ENCODE measurements at places on chromosomes 2 and 18.

GRCh38 chr2:18297534-18298058 is 262.9 kb downstream of the RDH14 start:
- H3K27ac ChIP-seq: no peak overlapping the region
- DNase-seq: no peak
- no peaks in the 10 kb centered on the region for H3K36me3 ChIP-seq
- no peak overlapping the region for H3K4me3 ChIP-seq
- no peaks in the 10 kb centered on the region for H3K4me1 ChIP-seq
- no peaks in the 10 kb centered on the region for H3K27me3 ChIP-seq

GRCh38 chr2:205509655-205510054 is 172.6 kb upstream of the NRP2 start:
- H3K36me3 ChIP-seq: no peaks in the 10 kb centered on the region
- no peak overlapping the region for H3K27ac ChIP-seq
- H3K4me3 ChIP-seq: no peak overlapping the region

GRCh38 chr2:12884713-12885282 is 168.1 kb downstream of the TRIB2 start:
- H3K27me3 ChIP-seq: no peaks in the 10 kb centered on the region
- no peaks in the 10 kb centered on the region for H3K4me1 ChIP-seq
- DNase-seq: no peak
- H3K4me3 ChIP-seq: no peak overlapping the region

DNA sequence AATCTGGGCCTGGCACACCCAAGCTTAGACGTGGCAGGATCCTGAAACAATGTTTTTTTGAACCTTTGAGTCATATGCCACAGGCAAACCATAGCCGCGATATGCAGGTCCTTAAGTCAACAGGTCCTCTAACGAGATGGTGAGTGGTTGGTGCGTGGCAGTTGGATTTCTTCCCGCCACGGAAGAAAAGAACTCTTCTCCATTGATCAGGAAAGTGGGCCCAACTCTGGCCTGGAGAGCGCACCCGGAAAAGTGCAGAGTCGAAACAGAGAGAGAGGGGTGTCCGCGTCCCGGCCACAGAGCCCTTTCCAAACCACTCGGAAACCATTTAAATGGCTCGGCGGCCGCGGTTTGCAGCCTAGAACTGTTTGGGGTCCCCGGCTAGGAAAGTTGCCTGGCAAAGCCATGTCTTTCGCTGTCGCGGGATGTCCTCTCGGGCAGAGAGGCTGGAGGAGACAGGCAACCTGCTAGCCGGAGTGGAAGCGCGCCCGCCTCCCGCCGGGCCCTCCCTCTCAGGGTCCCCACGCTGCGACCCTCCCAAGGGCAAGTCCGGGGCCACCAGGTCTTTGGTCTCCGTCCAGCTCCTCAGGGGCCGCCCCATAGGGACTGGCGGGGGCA is 777 bp downstream of the GALNT3 start:
- H3K27me3 ChIP-seq: no peaks in the 10 kb centered on the region
- DNase-seq: peak; percentile 52
- H3K4me3 ChIP-seq: peak overlapping the region; percentile 80
- H3K36me3 ChIP-seq: no peaks in the 10 kb centered on the region

GRCh38 chr18:79070486-79070885 is 1.3 kb downstream of the ATP9B start:
- H3K4me3 ChIP-seq: peak overlapping the region; percentile 100
- H3K27ac ChIP-seq: no peak overlapping the region
- H3K27me3 ChIP-seq: no peaks in the 10 kb centered on the region
- H3K4me1 ChIP-seq: peaks cover 13% of the 10 kb centered on the region
- no peak for DNase-seq

DNA sequence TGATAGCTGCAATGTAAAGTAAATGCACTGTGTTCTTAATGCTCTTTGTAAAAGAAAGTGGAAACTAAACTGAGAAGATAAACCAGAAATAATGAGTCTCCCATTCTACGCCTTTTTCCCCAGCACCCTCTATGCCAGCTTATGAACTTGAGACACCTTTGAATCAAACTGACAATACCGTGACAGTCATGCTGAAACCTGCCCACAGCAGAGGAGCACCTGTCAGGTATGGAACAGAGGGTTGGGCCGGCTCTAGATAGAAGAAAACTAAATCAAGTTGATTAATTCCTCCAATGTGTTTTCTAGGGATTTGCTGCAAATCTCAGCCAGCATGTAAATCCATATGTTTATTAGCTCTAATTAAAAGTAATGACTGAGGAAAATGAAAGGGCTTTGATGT is 520.6 kb upstream of the RAB12 start:
- H3K36me3 ChIP-seq: no peaks in the 10 kb centered on the region
- H3K27me3 ChIP-seq: no peaks in the 10 kb centered on the region
- DNase-seq: no peak
- H3K4me1 ChIP-seq: no peaks in the 10 kb centered on the region

GRCh38 chr18:46152436-46152807 is 48.2 kb downstream of the HAUS1 start:
- H3K4me3 ChIP-seq: no peak overlapping the region
- no peaks in the 10 kb centered on the region for H3K36me3 ChIP-seq
- no peaks in the 10 kb centered on the region for H3K27me3 ChIP-seq
- no peaks in the 10 kb centered on the region for H3K4me1 ChIP-seq
- DNase-seq: no peak

DNA sequence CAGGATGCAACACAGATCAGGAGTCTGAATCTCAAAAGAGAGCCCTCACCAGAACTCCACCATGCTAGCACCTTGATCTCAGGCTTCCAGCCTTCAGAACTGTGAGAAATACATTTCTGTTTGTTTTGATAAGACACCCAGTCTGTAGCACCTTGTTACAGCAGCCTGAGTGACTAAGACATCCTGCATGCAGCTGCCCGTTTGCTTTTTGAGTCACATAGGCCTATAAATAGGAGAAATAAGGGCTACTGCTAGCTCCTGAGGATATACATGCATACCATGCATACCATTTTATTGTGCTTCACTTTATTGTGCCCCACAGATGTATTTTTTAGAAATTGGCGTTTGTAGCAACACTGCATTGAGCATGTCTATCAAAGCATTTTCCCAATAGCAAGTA is 337.8 kb downstream of the CDH2 start:
- no peak overlapping the region for H3K4me3 ChIP-seq
- no peak overlapping the region for H3K27ac ChIP-seq
- H3K36me3 ChIP-seq: no peaks in the 10 kb centered on the region
- no peaks in the 10 kb centered on the region for H3K4me1 ChIP-seq

DNA sequence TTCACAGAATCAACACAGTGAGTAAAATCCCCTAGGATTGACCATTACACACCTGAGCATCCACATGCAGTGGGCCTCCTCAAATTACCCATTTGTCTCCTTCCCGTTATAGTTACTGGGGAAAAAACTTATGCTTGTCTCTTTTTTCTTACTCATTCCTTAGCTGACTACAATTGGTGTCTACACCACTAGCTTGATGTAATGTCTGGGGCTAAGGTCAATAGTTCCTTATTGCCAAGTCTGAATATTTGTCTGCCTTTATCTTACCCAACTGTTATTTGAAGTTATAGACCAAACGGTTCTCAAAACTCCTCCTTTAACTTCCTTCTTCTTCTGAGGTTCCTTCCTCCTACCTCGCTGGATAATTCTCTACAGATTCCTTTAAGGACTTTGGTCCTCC is 41.9 kb upstream of the TMEM17 start:
- no peak overlapping the region for H3K27ac ChIP-seq
- no peaks in the 10 kb centered on the region for H3K4me1 ChIP-seq
- H3K4me3 ChIP-seq: no peak overlapping the region
- no peaks in the 10 kb centered on the region for H3K36me3 ChIP-seq
- DNase-seq: no peak

GRCh38 chr18:2139691-2140090 is 431.6 kb downstream of the METTL4 start:
- no peaks in the 10 kb centered on the region for H3K36me3 ChIP-seq
- H3K27ac ChIP-seq: no peak overlapping the region
- no peak overlapping the region for H3K4me3 ChIP-seq
- no peak for DNase-seq
- no peaks in the 10 kb centered on the region for H3K27me3 ChIP-seq

- peak; percentile 41 for DNase-seq
- no peaks in the 10 kb centered on the region for H3K4me1 ChIP-seq
- no peaks in the 10 kb centered on the region for H3K27me3 ChIP-seq
- no peak overlapping the region for H3K27ac ChIP-seq
Observed at GRCh38 chr2:24456599-24457556, 34.2 kb upstream of the NCOA1 start.

DNA sequence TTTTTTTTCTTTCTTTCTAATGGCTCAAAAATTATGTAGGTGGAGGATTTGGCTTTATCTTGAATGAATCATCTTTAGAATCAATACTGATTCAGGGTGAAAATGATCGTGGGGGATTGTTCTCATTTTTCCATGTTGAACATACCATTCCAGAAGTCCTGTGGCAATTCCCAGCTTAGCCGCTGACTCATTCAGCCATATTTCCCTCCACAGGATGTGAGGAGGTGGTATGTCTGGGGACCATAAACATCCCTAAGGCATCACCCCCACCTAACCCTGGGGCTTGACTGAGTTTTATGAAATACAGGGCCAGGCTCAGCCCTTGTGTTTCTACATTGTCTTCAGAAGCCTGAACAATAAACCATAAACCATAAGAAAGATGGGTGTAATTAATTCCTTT is 92.7 kb upstream of the FN1 start:
- no peak for DNase-seq
- no peaks in the 10 kb centered on the region for H3K4me1 ChIP-seq
- no peaks in the 10 kb centered on the region for H3K27me3 ChIP-seq
- no peak overlapping the region for H3K27ac ChIP-seq

- H3K36me3 ChIP-seq: no peaks in the 10 kb centered on the region
- H3K4me1 ChIP-seq: no peaks in the 10 kb centered on the region
- no peak overlapping the region for H3K27ac ChIP-seq
- DNase-seq: no peak
- H3K27me3 ChIP-seq: no peaks in the 10 kb centered on the region
- H3K4me3 ChIP-seq: no peak overlapping the region
Observed at GRCh38 chr2:157500334-157500733, 56.4 kb upstream of the CYTIP start.

DNA sequence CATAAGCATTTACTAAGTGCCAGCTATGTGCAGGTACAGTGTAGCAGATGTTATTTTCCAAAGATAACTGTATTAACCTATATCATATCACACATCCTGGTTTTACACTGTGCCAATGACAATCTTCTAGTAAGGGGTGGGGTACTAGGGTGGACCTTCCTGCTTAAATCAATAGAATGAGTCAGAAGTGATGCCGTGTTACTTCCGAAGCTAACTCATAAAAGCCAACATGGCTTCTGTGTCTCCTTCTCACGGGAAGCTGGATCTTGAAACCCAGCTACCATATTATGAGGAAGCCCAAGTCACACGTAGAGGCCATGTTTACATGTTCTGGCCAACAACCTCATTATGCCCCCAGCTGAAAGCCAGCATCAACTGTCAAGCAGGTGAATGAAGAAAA is 59.1 kb downstream of the MRPL33 start:
- no peaks in the 10 kb centered on the region for H3K27me3 ChIP-seq
- no peaks in the 10 kb centered on the region for H3K4me1 ChIP-seq
- DNase-seq: no peak
- H3K4me3 ChIP-seq: no peak overlapping the region
- H3K27ac ChIP-seq: no peak overlapping the region
- no peaks in the 10 kb centered on the region for H3K36me3 ChIP-seq

GRCh38 chr18:54880395-54881105 is 52.3 kb downstream of the RAB27B start:
- H3K27ac ChIP-seq: no peak overlapping the region
- no peaks in the 10 kb centered on the region for H3K27me3 ChIP-seq
- no peaks in the 10 kb centered on the region for H3K4me1 ChIP-seq
- DNase-seq: no peak

DNA sequence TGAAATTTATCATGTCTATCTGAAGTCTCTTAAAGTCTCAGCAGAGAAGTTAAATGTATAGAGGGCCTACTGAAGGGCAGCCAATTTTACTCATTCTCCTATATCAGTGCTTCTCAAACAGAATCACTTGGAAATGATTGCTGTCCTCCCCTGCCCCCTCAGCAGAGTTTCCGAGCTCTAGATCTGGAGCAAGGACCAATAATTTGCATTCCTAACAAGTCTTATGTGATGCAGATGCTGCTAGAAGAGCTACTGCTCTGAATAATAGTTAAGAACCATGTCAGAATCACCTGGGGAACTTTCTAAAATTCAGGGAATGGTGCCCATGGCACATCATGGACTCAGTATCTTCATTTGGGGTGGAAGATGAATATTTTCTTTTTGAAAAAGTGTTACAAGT is 105.6 kb upstream of the EPHA4 start:
- no peaks in the 10 kb centered on the region for H3K36me3 ChIP-seq
- H3K4me3 ChIP-seq: no peak overlapping the region
- no peak overlapping the region for H3K27ac ChIP-seq
- H3K4me1 ChIP-seq: no peaks in the 10 kb centered on the region
- no peak for DNase-seq
